ENCODE measurements at places on chromosomes 4 and X. TPM values are rescaled to one million over a fixed set of nuclear protein-coding genes. Genes with fewer than 3 reads are reported as not detected.

DNA sequence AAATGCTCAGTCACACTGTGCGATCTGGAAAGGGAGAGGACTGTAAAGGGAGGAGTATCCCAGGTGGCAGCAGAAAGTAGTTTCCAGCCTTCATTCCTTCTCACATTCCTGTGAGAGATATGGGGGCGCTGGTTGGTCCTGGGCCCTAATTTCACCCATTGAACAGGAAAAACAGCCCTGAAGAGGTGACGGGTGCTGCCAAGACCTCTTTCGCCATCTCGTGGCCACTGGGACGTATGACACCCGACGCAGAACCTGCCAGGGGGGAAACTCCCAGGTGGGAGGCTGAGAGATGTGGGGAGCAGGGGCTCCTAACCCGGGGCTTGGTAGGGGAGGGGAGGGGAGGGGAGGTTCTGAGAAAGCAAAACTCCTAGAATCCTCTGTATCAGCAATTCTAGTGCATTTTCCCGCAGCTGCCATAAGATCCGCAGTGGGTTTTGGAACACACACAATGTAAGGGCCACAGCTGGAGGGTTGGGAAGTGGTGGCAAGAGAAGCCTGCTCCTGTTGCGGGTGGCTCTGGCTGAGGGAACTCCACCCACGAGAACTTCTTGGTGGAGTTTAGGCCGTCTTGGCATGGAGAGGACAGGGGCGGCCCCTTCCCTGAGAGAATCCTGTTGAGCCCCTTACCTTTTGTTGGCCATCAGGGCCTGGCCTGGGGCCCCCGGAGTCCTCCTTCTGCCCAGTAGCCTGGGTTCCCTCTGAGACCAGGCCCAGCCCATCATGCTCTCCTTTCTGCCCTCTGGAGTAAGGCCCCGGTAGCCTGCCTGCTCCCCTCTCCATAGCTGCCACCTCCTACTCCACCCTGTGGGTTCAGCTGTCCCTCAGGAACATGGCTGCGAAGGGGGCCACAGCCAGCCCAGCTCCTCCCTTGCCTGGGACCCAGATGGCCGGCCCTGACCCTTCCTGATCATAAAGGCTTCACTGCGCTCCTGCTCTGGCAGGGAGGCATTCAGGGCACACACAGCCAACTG is 134.1 kb downstream of the OR13H1 start:
- DNase-seq: peak; percentile 51

- no peak for DNase-seq
These were observed 75.3 kb upstream of the FRMPD3 start for GRCh38 chrX:107374132-107374531.

The KCND1 gene
- 6.0 TPM for total RNA-seq

- DNase-seq: no peak
These were observed 194.7 kb downstream of the DTHD1 start for GRCh38 chr4:36476135-36476534.

GRCh38 chr4:55673424-55673823 is 37.3 kb upstream of the NMU start:
- DNase-seq: no peak

DNA sequence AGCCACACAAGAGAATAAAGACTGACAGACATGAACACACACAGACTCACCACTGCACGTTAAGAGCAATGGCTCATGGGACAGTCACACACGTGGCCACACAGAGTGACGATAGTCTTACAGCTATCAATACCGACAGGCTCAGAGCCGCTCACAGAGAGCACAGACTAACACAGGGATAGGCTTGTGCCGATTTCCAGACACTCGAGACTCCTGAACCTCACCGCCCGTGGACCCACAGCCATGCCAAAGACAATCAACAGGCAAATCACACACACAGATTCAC is 716 bp upstream of the SLC38A5 start:
- no peak for DNase-seq

DNA sequence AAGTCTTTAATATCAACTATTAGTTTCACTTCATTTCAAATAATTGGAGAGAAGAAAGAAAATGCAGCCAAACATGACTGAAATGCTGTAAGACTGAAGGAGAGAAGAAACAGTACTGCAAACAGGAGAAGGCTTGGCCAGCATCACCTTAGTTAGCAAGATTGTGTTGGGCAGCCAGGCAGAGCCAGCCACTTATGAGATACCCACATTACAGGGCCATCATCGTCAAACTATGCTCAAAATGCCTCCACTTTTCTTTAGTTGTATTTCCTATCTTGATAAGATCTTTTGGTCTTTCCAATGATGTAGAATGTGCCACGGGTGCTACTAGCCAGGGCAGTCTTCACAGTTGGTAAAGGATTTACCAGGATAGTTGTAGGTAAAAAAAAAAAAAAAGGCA is 10.9 kb upstream of the IRF2 start:
- no peak for DNase-seq

DNA sequence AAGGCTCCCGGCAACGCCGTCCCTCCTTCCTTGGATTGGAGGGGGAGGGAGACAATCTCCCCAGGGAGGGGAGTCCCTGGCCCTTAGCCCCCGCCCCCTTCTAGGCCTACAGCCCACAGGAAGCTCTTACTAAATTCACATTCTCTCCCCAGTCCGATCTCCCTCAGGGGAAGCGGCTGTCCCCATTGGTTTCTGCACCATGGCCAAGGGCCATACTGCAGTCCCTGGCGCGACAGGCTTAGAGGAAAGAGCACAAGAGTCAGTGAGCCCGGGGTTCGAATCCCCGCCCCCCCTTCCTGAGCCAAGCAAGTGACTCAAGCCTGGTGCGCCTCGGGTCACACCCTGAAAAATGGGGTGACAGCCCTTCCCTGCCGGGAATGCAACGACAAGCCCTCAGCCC is 1.1 kb downstream of the ABLIM2 start:
- no peak for DNase-seq

DNA sequence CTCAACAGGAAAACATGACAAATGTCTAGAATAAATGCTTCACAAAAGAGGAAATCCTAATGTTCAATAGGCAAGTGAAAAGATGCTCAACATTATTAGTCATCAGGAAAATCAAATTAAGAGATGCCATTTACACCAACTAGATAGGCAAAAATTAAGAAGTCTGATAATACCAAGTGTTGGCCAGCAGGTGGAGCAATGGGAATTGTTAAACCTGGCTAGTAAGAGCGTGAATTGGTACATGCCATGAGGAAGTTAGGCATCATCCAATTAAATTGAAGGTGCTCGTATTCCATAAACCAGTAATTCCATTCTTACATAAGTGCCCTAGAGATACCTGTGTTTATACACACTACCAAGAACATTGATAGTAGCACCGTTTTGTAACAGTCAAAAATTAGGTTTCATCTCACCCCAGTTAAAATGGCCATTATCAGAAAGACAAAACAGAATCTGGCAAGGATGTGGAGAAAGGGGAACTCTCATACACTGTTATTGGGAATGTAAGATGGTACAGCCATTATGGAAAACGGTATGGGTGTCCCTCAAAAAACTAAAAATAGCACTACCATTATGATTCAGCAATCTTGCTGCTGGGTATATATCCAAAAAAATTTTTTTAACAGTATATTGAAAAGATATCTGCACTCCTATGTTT is 14.0 kb upstream of the ZCCHC18 start:
- DNase-seq: peak; percentile 38

The LAS1L gene
- total RNA-seq: 32.8 TPM

The WDR17 gene
- total RNA-seq: 0.64 TPM

- peak; percentile 59 for DNase-seq
These were observed 8.7 kb downstream of the RIPPLY1 start for GRCh38 chrX:106894392-106894909.

The ANKRD50 gene
- total RNA-seq: 39.1 TPM

- no peak for DNase-seq
These were observed 28.2 kb downstream of the UVSSA start for GRCh38 chr4:1375051-1375721.

DNA sequence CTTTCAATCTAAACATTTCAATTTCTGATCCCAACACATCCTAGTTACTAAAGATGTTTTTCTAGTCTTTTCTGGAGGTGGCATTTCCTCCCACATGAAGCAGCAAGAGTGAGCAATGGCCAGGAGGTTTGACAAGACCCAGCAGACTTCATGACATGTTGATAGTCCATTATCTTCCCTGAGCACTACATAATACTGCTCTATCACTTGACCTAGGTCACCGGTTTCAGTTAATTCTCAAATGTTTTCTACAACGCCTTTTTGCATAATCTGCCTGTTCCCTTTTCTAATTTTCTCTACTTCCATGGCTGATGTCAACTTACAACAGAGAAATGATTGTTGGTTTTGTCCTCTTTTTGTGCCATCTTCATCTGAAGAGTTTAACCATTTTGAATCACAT is 62.0 kb upstream of the GPRIN3 start:
- DNase-seq: no peak

The OCIAD2 gene
- 50.0 TPM for total RNA-seq

- no peak for DNase-seq
These were observed 196.9 kb downstream of the PDHA2 start for GRCh38 chr4:96036781-96037180.

GRCh38 chr4:19213388-19213787 is 1038.3 kb upstream of the SLIT2 start:
- no peak for DNase-seq

DNA sequence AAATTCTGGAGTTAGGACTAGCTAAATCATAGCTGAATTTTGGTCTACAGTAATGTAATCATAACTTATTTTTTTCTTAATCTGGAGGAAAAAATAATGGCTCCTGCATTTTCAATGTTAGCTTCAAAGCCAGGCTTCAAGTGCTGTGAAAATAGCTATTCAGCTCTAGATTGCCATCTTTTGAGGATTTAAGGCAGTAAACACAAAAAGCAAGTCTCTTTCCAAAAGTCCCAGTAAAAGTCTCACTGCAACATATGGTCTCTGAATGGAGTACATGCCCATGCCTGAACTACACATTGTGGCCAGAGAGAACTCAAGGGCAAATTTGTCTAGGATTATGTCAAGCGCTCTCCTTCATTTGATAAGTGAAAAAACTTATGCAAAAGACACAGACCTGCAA is 720.9 kb downstream of the FSTL5 start:
- no peak for DNase-seq

DNA sequence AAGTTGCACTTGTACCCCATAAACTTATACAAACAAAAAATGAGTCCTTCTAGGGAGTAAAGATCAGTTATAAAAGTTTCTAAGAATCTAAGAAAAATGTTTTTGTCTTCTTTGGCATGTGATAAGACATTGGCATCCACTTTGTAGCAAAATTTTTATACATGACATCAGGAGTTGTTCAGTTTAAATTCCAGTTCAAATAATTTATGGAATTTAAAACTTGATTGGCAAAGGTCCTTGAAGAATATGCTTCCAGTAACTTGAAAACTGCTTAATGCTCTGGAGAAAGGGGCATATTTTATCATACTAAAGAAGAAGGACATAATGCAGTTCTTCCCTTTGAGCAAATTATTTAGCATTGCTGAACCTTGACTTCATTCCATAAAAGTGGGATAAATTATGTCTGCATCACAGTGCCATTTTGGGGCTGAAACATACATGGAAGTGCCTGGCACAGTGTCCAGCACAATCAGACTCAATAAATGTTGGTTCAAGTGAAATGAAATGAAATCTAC is 163.3 kb upstream of the IL15 start:
- no peak for DNase-seq

DNA sequence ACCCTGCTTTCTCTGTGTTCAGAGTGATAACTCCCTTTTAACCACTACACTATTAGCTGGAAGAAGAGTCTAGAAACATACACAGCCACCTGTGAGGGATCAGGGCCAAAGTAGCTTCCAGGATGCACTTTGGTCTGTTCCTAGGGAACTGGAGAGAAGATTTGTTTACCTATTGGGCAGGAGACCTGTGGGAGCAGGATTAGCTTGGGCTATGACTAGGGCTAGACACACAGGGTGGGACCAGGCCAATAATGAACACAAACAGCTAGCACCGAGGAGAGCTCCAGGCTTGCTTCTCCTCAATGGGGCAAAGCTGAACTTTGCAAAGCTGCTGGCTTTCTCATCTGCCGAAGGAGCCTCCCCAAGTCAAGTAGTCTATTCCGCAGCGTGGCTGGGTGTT is 24.4 kb upstream of the MAP7D3 start:
- DNase-seq: no peak

The SRPK3 gene
- total RNA-seq: 0.18 TPM

- no peak for DNase-seq
These were observed 15.5 kb downstream of the PAGE4 start for GRCh38 chrX:49844611-49845010.

GRCh38 chrX:39157796-39158195 is 356.5 kb downstream of the MID1IP1 start:
- DNase-seq: no peak

DNA sequence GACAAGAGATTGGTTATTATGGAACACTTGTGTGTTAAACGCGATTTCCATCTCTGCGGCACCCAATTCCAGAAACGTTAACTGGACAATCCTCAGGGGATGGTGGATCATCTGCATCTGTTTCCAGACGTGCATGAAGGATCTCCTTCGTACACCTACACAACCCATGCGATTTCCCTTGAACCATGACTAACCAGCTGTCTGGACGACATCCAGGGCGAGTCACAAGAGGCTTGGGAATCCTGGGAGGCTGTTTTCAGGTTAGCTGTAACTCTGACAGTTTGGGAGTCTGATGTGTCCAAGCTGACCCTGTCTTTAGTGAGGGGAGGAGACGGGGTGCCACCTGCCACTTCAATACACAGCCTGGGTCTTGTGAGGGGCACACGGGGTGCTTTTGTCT is 84.5 kb downstream of the GATB start:
- no peak for DNase-seq

DNA sequence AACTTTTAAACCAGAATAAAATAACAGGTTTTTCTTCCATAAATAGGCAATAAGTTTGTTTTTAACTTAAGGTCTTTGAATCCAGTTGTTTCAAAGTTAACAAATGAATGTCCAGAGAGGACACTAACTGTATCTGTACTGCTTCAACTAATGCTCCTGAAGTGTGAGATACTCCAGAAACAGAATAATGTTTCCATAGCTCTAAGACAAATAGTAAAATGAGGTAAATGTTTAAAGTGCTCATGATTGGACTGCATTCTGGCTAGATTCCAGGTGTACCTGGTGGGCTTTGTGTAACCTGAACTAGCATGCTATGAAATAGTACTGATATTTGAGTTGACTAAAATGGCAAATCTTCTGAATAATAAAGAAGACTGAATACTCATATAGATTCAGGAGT is 51.7 kb downstream of the METTL14 start:
- no peak for DNase-seq

The TDO2 gene
- not detected for total RNA-seq

The ADH1C gene
- not detected for total RNA-seq

The LRIT3 gene
- total RNA-seq: 0.95 TPM

DNA sequence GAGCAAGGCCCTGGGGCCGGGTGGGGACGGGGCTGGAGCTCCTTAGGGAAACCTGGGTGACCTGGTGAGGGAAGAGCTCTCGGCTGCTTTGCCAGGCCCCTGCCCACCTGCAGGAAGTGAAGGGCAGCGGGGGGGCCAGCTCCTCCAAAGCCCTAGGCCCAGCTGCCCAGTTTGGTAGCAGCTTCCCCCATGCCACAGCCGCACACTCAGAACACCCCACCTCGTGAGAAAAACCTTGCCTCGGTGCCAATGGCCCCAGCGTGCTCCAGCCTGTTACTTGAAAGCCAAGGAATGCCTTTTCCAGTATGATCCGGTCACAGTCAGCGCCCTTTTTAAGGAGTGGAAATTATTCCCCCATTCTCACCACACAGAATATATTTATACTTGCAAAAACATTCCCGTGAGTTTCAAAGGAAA is 38.3 kb downstream of the ACOX3 start:
- no peak for DNase-seq

Measured in endothelial cell (in vitro differentiated cells).